ENCODE measurements at places on chromosomes 11 and 22. TPM values are rescaled to one million over a fixed set of nuclear protein-coding genes. Genes with fewer than 3 reads are reported as not detected.

The JRKL gene
- 12.5 TPM for total RNA-seq

The PHETA2 gene
- total RNA-seq = 1.6 TPM

DNA sequence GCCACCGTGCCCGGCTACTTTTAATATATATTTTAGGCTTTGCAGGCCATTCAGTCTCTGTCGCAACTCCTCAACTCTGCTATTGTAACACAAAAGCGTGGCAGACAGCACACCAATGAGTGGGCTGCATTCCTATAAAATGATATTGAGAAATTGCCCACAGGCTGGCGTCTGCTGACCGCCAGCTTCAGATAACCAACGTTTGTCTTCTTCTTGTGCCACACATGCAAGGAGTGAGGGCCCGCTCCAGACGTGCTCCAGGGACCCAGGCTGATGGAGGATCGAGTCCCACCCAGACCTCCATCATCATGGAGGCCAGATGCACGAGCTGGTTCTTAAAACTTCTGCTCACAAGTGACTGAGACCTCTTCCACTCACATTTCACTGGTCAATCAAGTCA is 35.4 kb upstream of the LINC01488 start:
- DNase-seq = no peak
- no peak overlapping the region for H3K4me3 ChIP-seq
- H3K4me1 ChIP-seq = no peaks in the 10 kb centered on the region
- H3K27me3 ChIP-seq = peaks cover 17% of the 10 kb centered on the region

DNA sequence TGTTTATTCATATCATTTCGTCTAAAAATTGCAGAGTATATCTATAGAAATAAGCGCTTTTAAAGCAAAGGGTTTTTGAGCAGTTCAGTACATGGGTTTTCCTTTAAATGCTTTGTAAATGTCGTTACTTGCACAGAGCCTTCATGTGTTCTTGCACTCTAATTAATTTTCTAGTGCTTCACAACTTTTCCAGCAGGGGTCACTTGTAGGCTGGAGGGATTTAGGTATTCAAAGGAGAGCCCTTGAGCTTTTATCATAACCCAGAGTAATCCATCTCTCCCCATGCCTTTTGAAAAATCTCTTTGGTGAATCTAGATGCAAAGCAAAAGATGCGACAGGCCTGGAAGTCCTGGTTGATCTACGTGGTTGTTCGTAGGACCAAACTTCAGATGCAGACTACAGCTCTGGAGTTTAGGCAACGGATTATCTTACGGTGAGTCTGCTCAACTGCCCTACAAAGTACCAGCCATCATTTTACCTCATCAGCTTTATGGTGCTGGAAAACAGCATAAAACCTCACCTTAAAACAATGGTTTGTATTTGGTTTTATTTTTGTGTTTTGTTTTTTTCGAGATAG is 60.4 kb downstream of the SFI1 start:
- no peak for DNase-seq
- H3K4me3 ChIP-seq = no peak overlapping the region
- H3K36me3 ChIP-seq = peaks cover 10% of the 10 kb centered on the region
- no peak overlapping the region for H3K27ac ChIP-seq

DNA sequence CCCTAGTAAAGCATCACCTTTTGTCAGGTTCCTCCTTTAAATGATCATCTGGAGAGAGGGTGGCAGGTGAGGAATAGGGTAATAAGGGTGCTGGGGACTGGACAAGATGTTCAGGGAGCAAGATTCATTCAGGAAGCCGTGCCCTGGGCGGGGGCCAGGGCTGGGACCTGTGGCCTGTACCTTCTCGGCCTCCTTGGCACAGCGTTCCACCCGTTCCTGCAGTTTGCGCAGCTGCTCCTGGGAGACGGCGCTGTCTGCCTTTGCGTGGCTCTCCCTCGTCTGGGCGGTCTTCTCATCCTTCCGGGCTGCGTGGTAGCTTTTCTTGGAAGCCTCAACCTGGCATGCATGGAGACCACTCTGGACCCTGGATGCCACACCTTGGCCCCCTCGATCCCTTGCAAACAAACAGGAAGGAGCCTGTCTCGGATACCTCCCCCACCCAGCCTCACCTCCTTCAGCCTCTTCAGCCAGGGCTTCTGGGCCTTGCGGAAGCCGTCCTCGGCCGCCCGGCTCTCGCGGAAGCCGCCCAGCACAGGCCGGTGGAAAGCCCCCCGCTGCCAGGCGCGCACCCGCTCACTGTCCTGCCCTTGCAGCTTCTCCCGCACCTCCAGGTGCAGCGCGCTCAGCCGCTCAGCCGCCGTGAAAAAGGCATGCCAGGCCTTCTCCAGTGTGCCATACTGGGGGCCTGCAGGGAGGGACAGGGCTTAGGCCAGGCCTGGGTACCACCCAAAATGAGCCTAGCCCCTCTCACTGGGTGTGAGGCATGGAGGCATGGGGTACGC is 3.5 kb upstream of the ARFGAP2 start:
- H3K4me1 ChIP-seq = peaks cover 12% of the 10 kb centered on the region
- H3K4me3 ChIP-seq = no peak overlapping the region
- H3K27ac ChIP-seq = no peak overlapping the region
- peaks cover 9% of the 10 kb centered on the region for H3K27me3 ChIP-seq
- DNase-seq = no peak
- no peaks in the 10 kb centered on the region for H3K36me3 ChIP-seq

DNA sequence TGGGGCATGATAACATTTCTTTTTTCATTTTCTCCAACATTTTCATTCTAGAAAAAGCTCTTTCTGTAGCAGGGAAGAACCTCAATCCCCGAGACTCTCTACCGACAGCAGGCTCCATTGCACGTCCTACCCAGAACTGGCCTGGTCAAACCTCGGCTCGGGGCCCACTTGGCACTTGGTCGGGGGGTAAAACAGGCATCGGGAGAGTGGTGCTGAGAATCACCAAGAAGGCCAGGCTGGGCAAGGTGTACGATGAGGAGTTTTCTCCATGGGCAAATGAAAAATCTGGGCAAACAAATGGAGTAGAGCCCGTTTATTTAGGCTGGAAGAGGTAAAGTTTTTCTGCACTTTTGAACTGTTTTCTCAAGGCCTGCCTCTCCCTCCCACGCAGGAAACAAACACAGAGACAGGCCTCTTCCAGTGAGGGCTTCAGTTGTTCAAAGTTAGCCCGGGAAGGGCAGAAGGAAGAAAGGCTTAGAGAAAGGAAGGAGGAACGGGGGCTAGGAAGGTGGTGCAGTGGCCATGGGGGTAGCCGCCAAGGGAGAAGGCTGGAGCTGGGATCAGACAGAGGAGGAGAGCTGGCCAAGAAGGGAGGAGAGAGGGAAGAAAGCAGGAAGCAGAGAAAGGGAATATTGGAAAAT is 87.6 kb downstream of the ETS1 start:
- H3K27ac ChIP-seq = peak overlapping the region; percentile 99
- no peaks in the 10 kb centered on the region for H3K27me3 ChIP-seq
- DNase-seq = no peak
- peaks cover 83% of the 10 kb centered on the region for H3K36me3 ChIP-seq
- peak overlapping the region; percentile 96 for H3K4me3 ChIP-seq

GRCh38 chr11:84590106-84590505 is 1037.0 kb downstream of the DLG2 start:
- H3K27me3 ChIP-seq = no peaks in the 10 kb centered on the region
- no peaks in the 10 kb centered on the region for H3K4me1 ChIP-seq
- DNase-seq = no peak
- H3K27ac ChIP-seq = no peak overlapping the region
- H3K36me3 ChIP-seq = no peaks in the 10 kb centered on the region
- no peak overlapping the region for H3K4me3 ChIP-seq

- H3K4me1 ChIP-seq = peaks cover 41% of the 10 kb centered on the region
- H3K27ac ChIP-seq = peak within 1 kb of the TSS; percentile 96
- peaks cover 14% of the 10 kb centered on the region for H3K27me3 ChIP-seq
Measured at GRCh38 chr22:37953437-37954179, at the start of the genes C22orf23 and POLR2F. Gene C22orf23, minus strand, starts transcription at chr22:37953601. Its CDS starts 452 bp downstream, at chr22:37953149. Gene POLR2F, plus strand, starts transcription at chr22:37953699. Its CDS starts 89 bp downstream, at chr22:37953788.

Data from naive thymus-derived CD8-positive, alpha-beta T cell (primary cell).